Cortex of kidney (tissue), 1 donor: ENCODE measurements at places on chromosomes 3 and 15.

GRCh38 chr15:85403745-85404144 lies 23.3 kb downstream of the AKAP13 start:
- no peak for DNase-seq

DNA sequence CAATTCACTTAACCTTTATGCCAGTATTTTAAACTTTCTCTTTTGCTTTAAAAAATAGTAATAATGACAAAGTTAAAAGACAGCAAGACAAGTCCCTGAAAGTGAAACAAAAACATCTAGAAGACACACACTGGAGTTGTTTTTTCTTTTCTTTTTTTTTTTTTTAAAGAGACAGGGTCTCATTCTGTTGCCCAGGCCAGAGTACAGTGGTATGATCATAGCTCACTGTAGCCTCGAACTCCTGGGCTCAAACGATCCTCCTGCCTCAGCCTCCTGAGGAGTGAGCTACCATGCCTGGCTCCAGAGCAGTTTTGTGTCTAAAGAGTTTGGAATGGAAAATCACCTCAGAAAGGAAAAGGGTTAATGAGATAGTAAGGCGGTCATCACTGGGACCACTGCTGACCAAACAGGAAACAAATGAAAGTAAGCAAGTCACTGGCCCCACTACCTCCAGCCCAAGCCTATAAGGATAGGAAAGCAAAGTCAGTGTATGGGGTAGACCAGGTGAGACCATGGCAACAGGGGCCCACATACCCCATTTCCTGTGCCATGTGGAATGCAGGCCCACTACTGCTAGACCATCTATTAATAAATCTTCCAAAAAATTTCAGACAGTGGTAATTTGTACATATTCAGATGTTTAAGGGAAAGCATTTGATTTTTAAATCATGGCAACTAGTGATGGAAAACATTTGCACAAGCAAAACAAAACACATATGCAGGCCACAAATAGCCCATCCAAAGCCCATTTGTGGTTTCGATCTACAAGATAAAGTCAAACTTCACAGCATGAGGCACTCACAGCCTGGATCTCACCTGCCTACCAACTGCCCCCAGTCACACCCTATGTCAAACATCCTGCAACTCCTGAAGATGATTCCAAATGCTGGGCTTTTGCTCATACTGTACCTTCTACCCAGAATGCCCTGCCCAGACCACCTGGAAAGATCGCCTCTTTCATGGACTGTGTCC lies 62.6 kb downstream of the OSBPL10 start:
- DNase-seq, result no peak

DNA sequence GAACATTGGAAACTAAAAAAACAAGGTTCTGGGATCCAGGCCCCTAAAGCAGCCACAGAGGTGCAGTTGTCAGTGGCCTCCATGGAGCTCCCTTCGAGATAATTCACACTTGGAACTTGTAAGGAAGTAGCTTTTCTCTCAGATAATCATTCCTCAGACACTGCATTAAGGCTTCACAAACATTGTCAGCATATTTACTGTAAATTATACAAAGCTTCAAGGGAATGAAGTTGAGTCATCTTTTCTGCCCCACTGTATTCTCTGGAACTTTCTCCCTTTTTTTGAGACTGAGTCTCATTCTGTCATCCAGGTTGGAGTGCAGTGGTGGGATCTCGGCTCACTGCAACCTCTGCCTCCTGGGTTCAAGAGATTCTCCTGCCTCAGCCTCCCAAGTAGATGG lies 7.1 kb downstream of the BLOC1S6 start:
- DNase-seq, result no peak

GRCh38 chr3:141305436-141305835 lies 62.9 kb upstream of the ZBTB38 start:
- DNase-seq, result no peak

DNA sequence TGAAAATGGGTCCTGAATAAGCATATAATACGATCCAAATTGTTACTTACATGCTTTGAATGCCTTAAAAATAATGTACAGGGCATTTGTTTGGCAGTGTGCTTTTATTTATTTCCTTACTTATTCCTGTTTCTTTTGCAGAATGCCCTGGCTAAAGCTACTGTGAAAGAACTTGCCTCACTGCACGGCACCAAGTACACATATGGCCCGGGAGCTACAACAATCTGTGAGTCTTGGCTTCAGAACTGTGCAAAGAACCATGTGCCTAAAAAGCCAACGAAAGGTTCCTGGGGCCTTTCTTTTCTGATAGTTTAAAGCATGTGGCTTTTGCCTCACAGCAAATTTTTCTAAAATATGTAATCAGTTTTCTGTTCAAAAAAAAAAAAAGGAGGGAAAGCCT lies 7.8 kb upstream of the CPA3 start:
- DNase-seq, result no peak

GRCh38 chr3:102434715-102435114 lies at the start of gene ZPLD1:
ZPLD1 (plus strand) TSS chr3:102435015; CDS start chr3:102438488, 3,473 bp downstream.
- no peak for DNase-seq
